Pancreas (tissue), 10 donors: ENCODE measurements at places on chromosomes 3 and 15.
A peak's percentile ranks its signal among the peaks of the same experiment; 100 is the strongest.

GRCh38 chr3:186953011-186953487, 22.7 kb downstream of the ST6GAL1 start:
- DNase-seq: no peak
- no peak overlapping the region for H3K27ac ChIP-seq
- H3K27me3 ChIP-seq: no peaks in the 10 kb centered on the region
- H3K36me3 ChIP-seq: no peaks in the 10 kb centered on the region
- H3K4me3 ChIP-seq: no peak overlapping the region

DNA sequence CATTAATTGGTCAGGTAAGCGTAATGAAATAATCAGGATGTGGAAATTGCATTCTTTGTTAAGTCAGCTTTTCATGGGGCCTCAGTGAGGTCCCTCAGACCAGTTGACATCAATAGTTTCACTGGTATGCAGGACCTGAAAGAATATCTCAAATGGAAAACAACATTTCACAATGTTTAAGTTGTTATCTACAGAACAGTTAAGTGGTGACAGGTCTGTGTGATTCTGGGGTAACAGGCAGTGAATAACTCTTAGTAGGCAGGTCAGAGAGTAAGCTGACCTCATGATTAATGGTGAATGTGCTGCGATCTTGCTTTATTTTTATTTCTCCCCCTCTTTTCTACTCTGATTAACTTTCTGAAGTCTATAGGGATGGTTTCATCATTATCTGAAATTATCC, 28.9 kb upstream of the ACP3 start:
- H3K4me3 ChIP-seq: no peak overlapping the region
- H3K36me3 ChIP-seq: no peaks in the 10 kb centered on the region
- H3K27ac ChIP-seq: no peak overlapping the region
- H3K27me3 ChIP-seq: no peaks in the 10 kb centered on the region

DNA sequence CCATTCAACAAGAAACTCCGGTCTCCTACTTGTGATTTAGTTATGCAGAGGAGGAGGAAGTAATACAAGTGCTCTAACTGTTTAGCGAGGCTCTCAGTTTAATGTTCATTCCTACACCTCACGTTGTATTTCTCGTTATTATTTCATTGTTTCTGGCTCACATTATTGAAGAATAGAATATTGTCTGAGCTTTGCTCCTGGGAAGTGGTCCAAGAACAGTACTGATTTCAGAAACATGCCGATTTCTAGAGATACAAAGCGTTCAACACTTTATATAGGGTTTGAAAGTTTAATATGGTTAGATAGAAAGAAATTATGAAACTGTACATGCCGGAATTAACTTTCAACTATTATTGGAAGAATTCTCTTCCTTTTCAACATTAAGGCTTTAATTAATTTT, 1145.5 kb downstream of the TBL1XR1 start:
- no peak overlapping the region for H3K27ac ChIP-seq
- H3K36me3 ChIP-seq: no peaks in the 10 kb centered on the region
- DNase-seq: no peak

GRCh38 chr3:49614936-49615335, 59.2 kb upstream of the APEH start:
- H3K4me3 ChIP-seq: no peak overlapping the region
- no peaks in the 10 kb centered on the region for H3K36me3 ChIP-seq
- no peaks in the 10 kb centered on the region for H3K4me1 ChIP-seq
- no peaks in the 10 kb centered on the region for H3K27me3 ChIP-seq
- no peak overlapping the region for H3K27ac ChIP-seq
- no peak for DNase-seq

GRCh38 chr3:57952651-57953050, 55.6 kb upstream of the FLNB start:
- no peaks in the 10 kb centered on the region for H3K27me3 ChIP-seq
- no peaks in the 10 kb centered on the region for H3K4me1 ChIP-seq
- no peak overlapping the region for H3K4me3 ChIP-seq
- no peak for DNase-seq

- DNase-seq: no peak
- H3K36me3 ChIP-seq: peaks cover 9% of the 10 kb centered on the region
- no peaks in the 10 kb centered on the region for H3K27me3 ChIP-seq
- H3K4me1 ChIP-seq: peaks cover 11% of the 10 kb centered on the region
- no peak overlapping the region for H3K4me3 ChIP-seq
These were observed 2.4 kb downstream of the CCNDBP1 start for GRCh38 chr15:43187544-43188155.

DNA sequence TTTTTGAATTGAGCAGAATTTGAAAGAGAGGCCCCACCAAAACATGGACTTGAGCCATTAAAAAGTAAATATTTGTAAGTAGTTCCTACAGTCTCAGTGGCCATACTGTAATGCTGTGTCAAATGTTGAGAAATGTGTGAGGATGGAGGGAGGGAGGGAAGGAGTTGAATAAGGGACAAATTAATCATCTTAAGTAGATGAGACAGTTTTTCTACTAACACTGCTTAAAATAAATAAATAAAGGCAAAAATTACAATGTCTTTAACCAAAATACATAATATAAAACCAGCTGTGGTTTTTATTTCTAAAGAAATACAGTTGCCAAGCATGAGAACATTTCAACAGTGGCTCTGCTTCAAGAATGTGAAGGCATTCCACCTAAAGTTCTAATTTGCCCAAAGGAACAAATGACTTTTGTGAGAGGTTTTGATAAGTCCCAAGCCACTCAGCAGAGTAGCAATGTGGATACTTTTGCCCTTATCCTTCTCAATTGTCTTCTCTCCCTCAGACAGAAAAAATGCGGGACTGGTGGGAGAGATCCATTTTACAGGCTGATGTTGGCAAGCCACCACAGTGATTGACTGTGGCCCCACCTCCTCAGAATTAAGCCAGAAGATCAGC, 427.0 kb upstream of the RARB start:
- no peaks in the 10 kb centered on the region for H3K4me1 ChIP-seq
- H3K36me3 ChIP-seq: no peaks in the 10 kb centered on the region
- H3K27me3 ChIP-seq: no peaks in the 10 kb centered on the region
- no peak overlapping the region for H3K27ac ChIP-seq
- no peak for DNase-seq
- no peak overlapping the region for H3K4me3 ChIP-seq

DNA sequence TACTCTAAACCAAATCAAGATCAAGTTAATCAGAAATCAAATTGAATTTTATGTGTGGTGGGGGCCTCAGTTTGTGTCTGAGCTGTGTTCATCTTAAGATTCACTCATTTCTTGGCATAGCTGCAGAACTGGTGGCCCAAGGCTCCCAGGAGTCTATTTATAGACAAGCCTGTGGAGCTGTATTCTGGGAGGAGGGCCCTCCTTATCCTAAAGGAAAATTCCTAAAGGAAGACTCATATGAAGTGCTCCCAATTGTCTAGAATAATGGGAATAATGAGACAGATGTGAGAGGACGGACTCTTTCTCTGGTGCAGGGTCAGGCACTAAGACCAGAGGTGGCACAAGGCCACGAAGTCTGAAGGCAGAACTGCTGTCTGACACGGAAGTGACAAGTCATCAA, 38.9 kb downstream of the C3orf85 start:
- H3K4me1 ChIP-seq: no peaks in the 10 kb centered on the region
- no peaks in the 10 kb centered on the region for H3K27me3 ChIP-seq
- DNase-seq: no peak
- H3K36me3 ChIP-seq: no peaks in the 10 kb centered on the region

- no peak for DNase-seq
- no peaks in the 10 kb centered on the region for H3K36me3 ChIP-seq
- peak overlapping the region; percentile 42 for H3K27ac ChIP-seq
- H3K4me3 ChIP-seq: no peak overlapping the region
These were observed 3.7 kb downstream of the IFT80 start for GRCh38 chr3:160395297-160395696.

GRCh38 chr3:113834983-113835382, 3.6 kb upstream of the GRAMD1C start:
- no peak for DNase-seq
- H3K27me3 ChIP-seq: no peaks in the 10 kb centered on the region
- peaks cover 5% of the 10 kb centered on the region for H3K4me1 ChIP-seq
- no peaks in the 10 kb centered on the region for H3K36me3 ChIP-seq

GRCh38 chr3:14377838-14378169, 24.6 kb upstream of the SLC6A6 start:
- H3K4me3 ChIP-seq: no peak overlapping the region
- no peaks in the 10 kb centered on the region for H3K27me3 ChIP-seq
- H3K36me3 ChIP-seq: no peaks in the 10 kb centered on the region
- no peaks in the 10 kb centered on the region for H3K4me1 ChIP-seq

- no peak overlapping the region for H3K27ac ChIP-seq
- DNase-seq: no peak
- H3K4me1 ChIP-seq: no peaks in the 10 kb centered on the region
- H3K27me3 ChIP-seq: no peaks in the 10 kb centered on the region
These were observed 12.1 kb downstream of the OSBPL10 start for GRCh38 chr3:31968927-31969418.

DNA sequence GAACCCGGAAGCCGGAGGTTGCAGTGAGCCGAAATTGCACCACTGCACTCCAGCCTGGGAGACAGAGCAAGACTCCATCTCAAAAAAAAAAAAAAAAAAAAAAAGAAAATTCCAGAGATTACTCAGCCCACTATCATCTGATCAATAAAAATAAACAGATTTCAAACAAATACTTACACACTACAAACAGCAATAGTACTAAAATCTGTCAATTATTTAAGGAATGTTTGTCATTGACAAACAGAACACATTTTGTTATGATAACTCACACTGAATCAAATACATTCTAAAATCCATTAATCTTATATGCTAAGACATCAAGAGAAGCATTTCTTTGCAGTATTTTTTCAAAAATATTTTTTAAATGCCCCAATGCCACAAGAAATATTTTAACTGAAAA, 7.6 kb downstream of the MYO9A start:
- no peaks in the 10 kb centered on the region for H3K27me3 ChIP-seq
- H3K27ac ChIP-seq: no peak overlapping the region
- H3K36me3 ChIP-seq: no peaks in the 10 kb centered on the region
- H3K4me1 ChIP-seq: no peaks in the 10 kb centered on the region

DNA sequence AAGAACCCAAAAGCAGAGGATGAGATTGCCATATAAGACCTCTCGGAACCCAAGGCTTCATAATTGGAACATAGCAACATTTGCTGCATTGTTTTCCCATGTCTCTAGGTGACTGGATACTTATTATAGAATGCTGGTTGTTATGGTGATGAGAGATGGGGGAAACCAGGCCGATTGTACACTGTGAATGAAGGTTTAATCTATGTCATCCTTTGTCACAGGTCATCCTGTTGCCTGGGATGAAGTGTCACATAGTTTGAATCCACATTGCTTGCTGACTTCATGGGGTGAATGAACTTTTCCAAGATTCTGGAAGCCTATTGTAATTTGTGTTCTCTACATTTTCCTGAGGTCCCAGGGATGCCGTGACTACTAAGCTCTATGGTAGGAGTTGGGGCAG, 41.8 kb downstream of the CLEC3B start:
- H3K27me3 ChIP-seq: no peaks in the 10 kb centered on the region
- no peaks in the 10 kb centered on the region for H3K4me1 ChIP-seq
- no peaks in the 10 kb centered on the region for H3K36me3 ChIP-seq
- DNase-seq: no peak
